ENCODE measurements at places on chromosomes 12 and 14.

DNA sequence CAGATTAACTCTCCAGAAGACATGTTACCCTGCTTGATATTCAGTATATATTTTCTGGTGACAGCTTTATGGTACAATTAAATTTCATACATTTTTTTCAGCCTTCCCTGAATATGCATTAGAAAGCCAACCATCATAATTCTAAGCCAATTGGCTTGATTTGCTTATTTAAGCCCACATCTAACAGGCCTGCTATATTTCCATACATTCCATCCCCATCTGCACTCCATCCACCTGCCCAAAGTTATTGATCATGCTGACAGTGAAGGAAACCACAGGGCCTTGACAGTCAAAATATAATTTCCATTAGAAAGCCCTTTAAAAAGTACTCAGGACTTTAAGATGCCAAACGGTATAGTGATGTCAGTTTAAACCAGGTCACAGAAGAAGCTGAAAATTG lies 164.3 kb downstream of the GXYLT1 start:
- peaks cover 15% of the 10 kb centered on the region for H3K36me3 ChIP-seq
- no peaks in the 10 kb centered on the region for H3K27me3 ChIP-seq
- no peak for DNase-seq
- H3K4me1 ChIP-seq, result peaks cover 40% of the 10 kb centered on the region
- no peak overlapping the region for H3K4me3 ChIP-seq
- H3K27ac ChIP-seq, result no peak overlapping the region

DNA sequence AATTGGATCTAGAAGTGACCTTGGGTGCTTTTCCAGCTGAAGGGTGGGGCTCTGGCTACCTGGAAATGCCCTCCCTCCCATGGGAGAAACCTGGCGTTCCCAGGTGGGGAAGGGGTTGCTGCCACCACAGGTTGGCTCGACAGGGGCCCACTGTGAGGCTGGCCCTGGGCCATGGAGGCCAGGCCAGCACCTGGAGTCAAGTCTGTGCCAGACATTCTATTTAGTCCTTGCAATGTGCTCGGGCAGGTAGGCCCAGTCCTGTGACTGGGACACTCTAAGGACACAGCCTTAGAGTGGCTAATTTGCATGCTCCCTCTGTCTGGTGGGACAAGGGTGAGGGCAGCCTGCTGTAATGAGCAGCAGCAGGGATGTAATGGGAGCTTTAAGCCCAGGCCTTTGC lies 11.9 kb downstream of the VRTN start:
- no peak overlapping the region for H3K4me3 ChIP-seq
- H3K36me3 ChIP-seq, result no peaks in the 10 kb centered on the region
- peaks cover 5% of the 10 kb centered on the region for H3K4me1 ChIP-seq
- DNase-seq, result no peak
- H3K27me3 ChIP-seq, result peaks cover 2% of the 10 kb centered on the region
- no peak overlapping the region for H3K27ac ChIP-seq

- DNase-seq, result no peak
- H3K4me3 ChIP-seq, result no peak overlapping the region
- no peaks in the 10 kb centered on the region for H3K36me3 ChIP-seq
- H3K4me1 ChIP-seq, result peaks cover 15% of the 10 kb centered on the region
- H3K27me3 ChIP-seq, result peaks cover 8% of the 10 kb centered on the region
These were observed 136.9 kb downstream of the SLC38A1 start for GRCh38 chr12:46131732-46132469.

DNA sequence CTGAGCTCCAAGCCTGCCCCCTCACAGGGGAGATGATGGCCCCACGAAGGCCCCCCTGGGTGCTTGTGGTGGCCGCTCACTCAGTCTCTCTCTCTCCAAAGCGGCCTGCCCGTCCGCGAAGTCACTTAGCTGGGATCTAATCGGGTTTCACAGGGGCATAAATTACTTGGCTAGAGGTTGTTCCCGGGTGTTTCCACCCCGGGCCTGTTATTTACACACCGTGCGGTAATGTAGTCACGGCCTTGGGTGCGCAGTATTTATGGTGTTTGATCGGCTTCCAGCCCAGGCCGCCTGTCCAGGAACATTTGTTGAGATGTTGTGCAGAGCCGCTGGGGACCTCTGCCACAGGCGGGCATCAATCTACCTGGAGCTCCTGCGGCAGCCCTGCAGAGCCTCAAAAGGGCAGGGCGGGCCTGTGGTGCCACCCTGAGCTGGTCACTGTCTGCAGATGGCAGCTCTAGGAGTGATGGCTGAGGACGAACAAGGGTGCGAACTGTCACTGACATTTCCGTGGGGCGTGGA lies 91.2 kb downstream of the KIF26A start:
- peak; percentile 31 for DNase-seq
- H3K4me1 ChIP-seq, result peaks cover 29% of the 10 kb centered on the region
- no peak overlapping the region for H3K4me3 ChIP-seq
- peaks cover 26% of the 10 kb centered on the region for H3K27me3 ChIP-seq
- no peaks in the 10 kb centered on the region for H3K36me3 ChIP-seq

GRCh38 chr14:61266891-61267740 lies 14.0 kb downstream of the TMEM30B start:
- peaks cover 15% of the 10 kb centered on the region for H3K27me3 ChIP-seq
- H3K4me3 ChIP-seq, result no peak overlapping the region
- DNase-seq, result no peak
- H3K27ac ChIP-seq, result no peak overlapping the region
- no peaks in the 10 kb centered on the region for H3K36me3 ChIP-seq

- H3K27me3 ChIP-seq, result peaks cover 6% of the 10 kb centered on the region
- H3K4me1 ChIP-seq, result peaks cover 23% of the 10 kb centered on the region
- H3K27ac ChIP-seq, result no peak overlapping the region
These were observed 127.2 kb upstream of the ATF7IP start for GRCh38 chr12:14238221-14238792.

GRCh38 chr14:104169699-104170479 lies 31.5 kb downstream of the KIF26A start:
- no peak overlapping the region for H3K27ac ChIP-seq
- H3K36me3 ChIP-seq, result no peaks in the 10 kb centered on the region
- DNase-seq, result no peak
- peaks cover 20% of the 10 kb centered on the region for H3K27me3 ChIP-seq
- H3K4me3 ChIP-seq, result no peak overlapping the region
- H3K4me1 ChIP-seq, result peaks cover 21% of the 10 kb centered on the region

GRCh38 chr12:2547273-2548044 lies 247.3 kb upstream of the FKBP4 start:
- DNase-seq, result no peak
- H3K36me3 ChIP-seq, result no peaks in the 10 kb centered on the region

DNA sequence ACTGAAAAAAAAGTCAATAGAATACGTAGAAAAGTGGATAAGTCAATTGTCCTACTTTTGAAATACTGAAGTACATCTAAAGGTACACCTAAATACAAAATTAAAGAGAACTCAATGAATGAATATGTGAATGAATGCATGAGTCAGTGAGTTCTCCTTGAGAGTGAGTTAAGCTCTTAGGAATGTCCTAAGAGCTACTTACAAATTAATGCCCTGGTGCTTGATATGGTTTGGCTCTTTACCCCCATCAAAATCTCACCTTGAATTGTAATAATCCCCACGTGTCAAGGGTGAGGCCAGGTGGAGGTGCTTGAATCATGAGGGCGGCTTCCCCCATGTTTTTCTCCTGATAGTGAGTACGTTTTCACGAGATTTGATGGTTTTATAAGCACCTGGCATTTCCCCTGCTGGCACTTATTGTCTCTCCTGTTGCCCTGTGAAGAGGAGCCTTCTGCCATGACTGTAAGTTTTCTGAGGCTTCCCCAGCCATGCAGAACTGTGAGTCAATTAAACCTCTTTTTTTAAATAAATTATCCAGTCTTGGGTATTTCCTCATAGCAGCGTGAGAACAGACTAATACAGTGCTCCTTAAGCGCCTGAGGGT lies 192.2 kb upstream of the ARHGAP5 start:
- H3K27me3 ChIP-seq, result peaks cover 13% of the 10 kb centered on the region
- DNase-seq, result no peak
- no peaks in the 10 kb centered on the region for H3K4me1 ChIP-seq
- no peak overlapping the region for H3K4me3 ChIP-seq
